ENCODE measurements at places on chromosomes 2 and 18.

DNA sequence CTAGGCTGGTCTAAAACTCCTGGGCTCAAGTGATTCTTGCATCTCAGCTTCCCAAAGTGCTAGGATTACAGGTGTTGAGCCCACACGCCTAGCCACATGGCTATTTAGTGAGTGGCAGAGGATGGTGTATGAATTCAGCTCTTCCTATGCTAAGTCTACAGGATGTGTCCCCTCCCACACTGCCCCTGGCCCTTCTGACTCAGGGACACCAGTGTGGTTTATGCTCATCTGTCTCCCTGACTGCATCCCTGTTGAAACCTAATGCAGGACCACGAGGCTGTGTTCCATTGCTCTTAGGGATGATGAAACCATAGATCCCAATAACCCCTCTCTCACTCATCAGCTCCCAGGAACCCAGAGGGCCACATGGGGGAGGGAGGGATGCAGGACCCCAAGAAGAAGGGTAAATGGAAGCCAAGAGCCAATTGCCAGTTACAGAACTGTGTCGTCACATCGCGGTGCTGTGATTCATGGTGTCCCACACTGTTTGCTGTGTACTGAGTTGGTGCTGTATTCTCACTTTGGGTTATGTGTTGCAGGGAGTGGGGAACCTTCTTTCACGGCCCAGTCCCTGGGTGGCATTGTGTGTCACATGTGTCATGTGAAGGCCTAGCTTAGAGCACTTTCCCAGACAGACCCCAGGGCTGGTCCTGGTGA is 102.9 kb upstream of the HAAO start:
- DNase-seq = no peak

DNA sequence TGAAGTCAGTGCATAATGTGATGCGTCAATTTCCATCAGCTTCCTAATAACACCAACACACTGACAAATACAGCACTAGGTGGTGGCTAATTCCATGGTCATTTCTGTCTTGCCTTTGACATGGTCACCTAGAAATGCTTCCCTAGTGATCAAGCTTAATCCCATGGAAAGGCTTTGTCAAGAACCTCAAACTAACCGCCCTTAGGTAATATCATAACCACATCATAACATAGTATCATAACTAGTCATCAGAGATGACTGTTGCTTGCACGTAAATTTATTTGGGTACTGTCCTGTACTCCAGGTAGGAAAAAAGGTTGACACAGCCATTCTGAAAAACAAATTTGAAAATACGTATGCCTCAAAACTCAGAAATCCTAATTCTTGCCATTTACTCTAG is 471.8 kb downstream of the IRS1 start:
- DNase-seq = no peak

DNA sequence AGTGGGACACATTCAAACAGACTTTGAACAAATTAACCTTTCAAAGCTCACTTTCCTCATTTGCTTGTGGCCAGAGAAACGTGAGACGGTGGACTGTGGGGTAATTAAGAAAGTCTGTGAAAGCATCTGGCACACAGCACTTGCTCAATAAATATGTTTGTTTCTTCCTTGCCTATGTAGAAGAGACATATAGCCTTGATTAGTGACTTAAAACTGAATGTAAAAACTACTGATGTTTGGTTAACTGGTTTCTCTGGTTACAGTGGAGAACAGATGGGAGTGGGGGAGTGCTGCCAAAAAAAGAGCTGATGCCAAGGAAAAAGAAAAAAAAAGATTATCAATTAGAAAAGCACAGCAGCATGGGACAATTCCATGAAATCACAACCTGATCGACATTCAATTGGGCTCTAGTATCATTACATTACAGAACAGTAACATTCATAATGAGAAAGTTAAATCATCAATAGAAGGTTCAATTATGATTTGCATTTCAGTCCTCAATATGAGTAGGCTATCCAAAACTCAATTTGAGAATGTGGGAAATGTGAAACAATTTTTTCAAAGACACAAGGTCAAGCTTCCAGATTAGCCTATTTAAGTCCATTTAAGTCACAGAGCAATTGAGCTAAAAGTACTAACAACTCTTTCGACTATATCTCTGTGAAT is 14.7 kb downstream of the CUL3 start:
- no peak for DNase-seq

- DNase-seq = peak; percentile 41
These were observed 67.3 kb downstream of the ASB1 start for GRCh38 chr2:238493880-238494572.

DNA sequence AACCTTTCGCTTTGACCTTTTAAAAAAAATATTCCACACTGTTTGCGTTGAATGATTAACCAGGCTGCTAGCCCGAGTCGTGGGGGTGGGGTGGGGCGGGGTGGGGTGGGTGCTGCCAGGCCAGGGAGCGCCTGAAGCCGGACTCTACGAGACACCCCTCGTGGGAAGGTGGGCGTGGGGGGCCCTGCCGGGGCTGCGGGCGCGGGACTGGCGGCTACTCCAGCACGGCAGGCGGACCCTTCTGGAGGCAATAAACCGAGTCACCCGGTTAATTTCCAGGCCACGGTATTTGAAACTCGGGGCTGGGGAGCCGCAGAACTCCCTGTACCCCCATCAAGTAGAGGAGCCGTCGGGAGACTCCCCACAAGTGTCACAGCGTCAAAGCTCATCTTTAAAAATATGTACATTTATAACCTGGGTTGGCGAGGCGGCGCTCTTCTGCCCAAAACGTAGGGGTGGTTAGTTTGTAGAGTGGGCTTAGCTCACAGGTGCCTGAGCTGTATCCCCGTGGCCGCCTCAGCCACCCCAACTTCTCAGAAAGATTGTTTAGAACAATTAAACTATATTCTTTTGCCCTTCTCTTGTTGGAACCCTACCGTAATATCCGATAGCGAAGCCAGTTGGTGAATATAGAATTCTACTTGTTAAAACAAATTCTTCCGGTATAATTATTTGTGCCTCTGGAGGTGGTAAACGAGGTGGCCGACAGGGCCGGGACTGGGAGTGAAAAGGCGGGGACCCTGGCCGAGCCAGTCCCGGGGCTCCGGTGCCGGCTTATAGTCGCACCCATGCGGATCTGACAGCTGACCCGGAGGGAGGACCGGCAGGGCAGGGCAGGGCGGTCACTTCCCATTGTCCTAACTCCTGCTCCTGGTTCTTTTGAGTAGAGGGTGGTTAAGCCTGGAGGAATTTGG is 1.4 kb downstream of the B3GNT2 start:
- no peak for DNase-seq

DNA sequence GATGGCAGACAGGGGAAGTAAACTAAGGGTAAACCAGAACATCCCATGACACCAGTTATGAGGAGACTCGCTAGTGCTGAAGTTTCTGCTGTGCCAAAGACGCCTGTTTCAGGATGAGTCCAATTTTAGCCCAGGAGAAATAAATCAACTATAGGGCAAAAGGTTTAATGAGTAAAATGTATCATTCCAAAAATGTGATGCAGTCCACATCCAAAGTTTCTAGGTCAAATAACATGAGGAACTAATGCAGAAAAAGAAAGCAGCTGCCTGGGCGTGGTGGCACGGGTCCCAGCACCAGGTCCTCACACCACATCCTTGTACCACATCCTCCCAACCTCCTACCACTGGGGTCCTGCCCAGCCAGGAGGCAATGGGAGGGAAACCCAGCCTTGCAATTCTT is 126.9 kb upstream of the CTAGE1 start:
- DNase-seq = no peak

DNA sequence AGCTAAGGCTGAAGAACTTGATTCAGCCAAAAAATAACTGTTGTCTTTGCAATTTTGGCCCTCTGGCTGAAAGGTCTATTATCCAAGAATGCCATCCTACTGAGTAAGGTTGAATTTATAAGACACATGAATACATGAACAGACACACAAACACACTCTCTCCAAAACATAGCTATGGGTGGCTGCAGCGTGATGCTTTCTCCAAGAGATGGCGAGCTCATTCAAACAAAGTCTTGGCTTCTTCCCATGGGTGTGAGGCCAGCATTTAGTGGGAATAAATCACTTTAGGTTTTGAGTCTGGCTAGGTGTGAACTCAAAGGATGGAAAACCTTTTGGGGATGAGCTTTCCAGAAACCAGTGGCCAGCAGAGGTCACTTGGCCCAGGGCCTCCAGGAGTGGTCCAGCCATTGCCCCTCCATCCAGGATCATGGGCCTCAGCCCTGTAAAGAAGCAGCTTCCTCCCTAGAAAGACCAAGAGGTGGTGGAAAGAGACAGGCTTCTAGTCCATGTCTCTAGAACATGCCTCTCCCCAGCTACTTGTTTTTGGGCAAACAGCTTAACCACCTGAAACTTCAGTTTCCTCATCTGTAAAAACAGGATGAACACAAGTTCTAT is 11.0 kb upstream of the OSR1 start:
- DNase-seq = no peak

- DNase-seq = no peak
These were observed 438.6 kb downstream of the TXNL1 start for GRCh38 chr18:56199580-56200330.

- no peak for DNase-seq
These were observed 16.6 kb downstream of the ATOH8 start for GRCh38 chr2:85770369-85770768.

GRCh38 chr2:237862528-237862895 is 3.1 kb downstream of the RAMP1 start:
- DNase-seq = no peak

DNA sequence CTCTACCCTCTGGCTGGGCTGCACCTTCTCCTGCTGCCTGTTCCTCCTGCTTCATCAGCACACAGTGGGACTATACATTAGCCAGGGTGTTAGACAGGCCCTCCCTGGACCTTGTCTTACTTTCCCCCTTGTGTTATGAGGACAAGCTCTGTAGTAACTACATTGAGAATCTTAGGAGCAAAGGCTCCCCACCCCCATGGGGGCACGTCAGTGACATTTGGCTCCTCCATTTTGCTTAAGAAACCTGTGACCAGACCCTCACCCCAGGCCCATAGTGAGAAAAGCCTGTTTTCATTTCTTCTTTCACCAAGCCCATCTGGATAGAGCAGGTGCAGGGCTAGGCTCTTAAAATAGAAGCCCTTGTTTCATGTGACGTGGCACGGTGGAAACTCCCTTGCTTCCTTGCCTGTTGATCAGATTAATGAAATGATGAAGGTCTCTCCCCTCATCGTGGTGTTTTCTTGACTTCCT is 146.7 kb downstream of the RPIA start:
- DNase-seq = no peak

- no peak for DNase-seq
These were observed 90.6 kb upstream of the PELI1 start for GRCh38 chr2:64234785-64235184.

DNA sequence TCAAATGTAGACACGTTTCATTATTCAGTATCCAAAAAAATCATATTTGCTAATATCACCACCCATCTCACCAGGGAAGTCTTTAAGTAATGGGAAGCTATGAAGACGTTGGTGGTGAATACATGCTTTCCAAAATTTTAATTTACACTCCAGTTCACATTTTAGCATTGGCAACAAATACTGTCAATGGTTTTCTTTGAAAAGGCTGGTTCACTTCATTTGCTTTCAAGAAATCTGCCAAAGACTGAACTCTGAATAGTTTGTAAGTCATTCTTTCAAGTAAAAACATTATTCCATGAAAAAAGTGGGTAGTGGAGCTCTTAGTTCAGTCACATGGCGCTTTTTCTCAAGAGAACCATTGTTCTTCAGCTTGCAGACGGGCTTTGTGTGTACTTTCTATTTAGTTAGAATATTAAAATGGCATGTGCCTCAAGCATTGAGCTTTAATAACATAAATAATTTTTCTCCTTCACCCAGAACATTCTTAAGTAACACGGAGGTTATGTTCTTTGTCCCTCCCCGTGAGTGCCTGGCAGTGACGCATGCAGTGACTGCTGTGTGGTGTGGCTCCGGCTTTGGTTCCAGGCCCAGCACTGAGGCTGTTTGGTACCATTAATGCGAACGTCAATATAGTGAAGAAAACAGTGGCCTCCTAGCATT is 300.0 kb upstream of the HDAC4 start:
- DNase-seq = no peak

GRCh38 chr18:10804126-10804525 is 278.3 kb downstream of the NAPG start:
- DNase-seq = no peak

DNA sequence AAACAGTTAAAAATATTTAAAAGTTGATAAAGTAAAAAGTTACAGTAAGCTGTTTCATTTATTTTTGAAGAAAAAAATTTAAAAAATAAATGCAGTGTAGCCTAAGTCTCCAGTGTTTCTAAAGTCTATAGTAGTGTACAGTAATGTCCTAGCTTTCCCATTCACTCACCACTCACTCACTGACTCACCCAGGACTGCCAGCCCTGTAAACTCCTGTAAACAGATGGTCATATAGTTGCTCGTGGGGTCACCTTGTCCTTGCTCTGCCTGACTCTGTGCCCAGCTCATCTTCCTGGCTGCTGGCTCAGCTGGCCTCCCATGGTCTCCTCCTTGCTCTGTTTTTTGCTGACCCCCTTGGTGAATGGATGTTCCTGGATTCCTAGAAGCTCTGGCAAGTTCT is 180.3 kb downstream of the VAPA start:
- no peak for DNase-seq

GRCh38 chr2:172693529-172694455 is 41.9 kb upstream of the RAPGEF4 start:
- no peak for DNase-seq

- DNase-seq = no peak
These were observed 164.3 kb upstream of the PGAP1 start for GRCh38 chr2:197090742-197091367.

- no peak for DNase-seq
These were observed 36.0 kb downstream of the PCBP1 start for GRCh38 chr2:70123051-70123828.
